Articular chondrocyte of knee joint (primary cell): ENCODE measurements at places on chromosomes 12 and 14. TPM values are rescaled to one million over a fixed set of nuclear protein-coding genes. Genes with fewer than 3 reads are reported as not detected.

The PPP1R1A gene
- not detected in 2 replicates for total RNA-seq

The PLEKHD1 gene
- total RNA-seq, result under 0.01 TPM in 2 replicates

The PRPF39 gene
- total RNA-seq, result 31.7 and 33.2 TPM in 2 replicates

The IFT81 gene
- total RNA-seq, result 16.1 and 19.1 TPM in 2 replicates

The MDGA2 gene
- not detected in 2 replicates for total RNA-seq

The KRT73 gene
- total RNA-seq, result not detected in 2 replicates

The FGF6 gene
- total RNA-seq, result not detected in 2 replicates

The KCNH5 gene
- not detected in 2 replicates for total RNA-seq

The TSPAN19 gene
- not detected in 2 replicates for total RNA-seq

The SLC5A8 gene
- not detected in 2 replicates for total RNA-seq

The MYBPC1 gene
- not detected in 2 replicates for total RNA-seq

The PROX2 gene
- total RNA-seq, result not detected in 2 replicates

The DNAH10 gene
- total RNA-seq, result 0.11 and 0.26 TPM in 2 replicates

The KRT77 gene
- total RNA-seq, result not detected in 2 replicates

The TRIM9 gene
- total RNA-seq, result 2.7 and 3.7 TPM in 2 replicates

The TMEM132C gene
- total RNA-seq, result not detected in 2 replicates
